ENCODE measurements at places on chromosomes 1 and 21.
A peak's percentile ranks its signal among the peaks of the same experiment; 100 is the strongest.

- H3K4me1 ChIP-seq, result no peaks in the 10 kb centered on the region
- H3K27ac ChIP-seq, result no peak overlapping the region
- no peaks in the 10 kb centered on the region for H3K27me3 ChIP-seq
- DNase-seq, result no peak
Observed at GRCh38 chr1:39261712-39262221, 57.3 kb downstream of the MACF1 start.

GRCh38 chr1:107786203-107786845 is 178.7 kb downstream of the VAV3 start:
- no peak for DNase-seq
- H3K36me3 ChIP-seq, result no peaks in the 10 kb centered on the region
- no peak overlapping the region for H3K27ac ChIP-seq
- no peaks in the 10 kb centered on the region for H3K4me1 ChIP-seq
- H3K4me3 ChIP-seq, result no peak overlapping the region
- H3K27me3 ChIP-seq, result no peaks in the 10 kb centered on the region

GRCh38 chr21:36322083-36322424 is 2.1 kb downstream of the MORC3 start:
- no peaks in the 10 kb centered on the region for H3K27me3 ChIP-seq
- peak overlapping the region; percentile 98 for H3K27ac ChIP-seq
- no peak for DNase-seq
- H3K4me3 ChIP-seq, result peak overlapping the region; percentile 72
- H3K4me1 ChIP-seq, result no peaks in the 10 kb centered on the region
- peaks cover 18% of the 10 kb centered on the region for H3K36me3 ChIP-seq

DNA sequence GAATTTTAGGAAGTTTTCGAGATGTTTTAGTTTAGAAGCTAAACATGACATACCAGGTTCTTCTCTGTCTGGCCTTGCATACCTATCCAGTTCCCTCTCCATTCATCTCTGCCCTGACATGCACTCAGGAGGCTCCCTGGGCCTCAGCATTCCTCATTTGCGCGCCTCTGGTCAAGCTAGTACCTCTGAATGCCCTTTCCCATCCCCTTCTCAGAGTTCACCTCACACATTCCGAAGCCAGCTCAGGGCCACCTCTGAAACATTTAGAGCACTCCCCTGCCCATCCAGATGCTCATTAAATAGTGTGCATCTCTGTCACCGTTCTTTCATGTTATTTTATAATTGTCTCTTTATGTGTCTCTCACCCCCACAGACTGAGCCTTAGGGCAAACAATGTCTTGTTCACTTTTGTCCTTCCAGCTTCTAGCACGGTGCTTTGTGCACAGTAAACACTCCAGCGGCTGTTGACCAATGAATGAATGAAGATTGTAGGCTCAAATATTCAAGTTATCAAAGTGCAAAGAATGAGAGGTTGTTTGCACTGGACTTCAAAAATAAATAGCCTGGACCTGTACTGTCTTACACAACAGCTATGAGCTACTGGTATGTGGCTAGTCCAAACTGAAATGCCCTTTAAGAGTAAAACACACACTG is 1.2 kb upstream of the DHCR24 start:
- no peak for DNase-seq
- H3K4me1 ChIP-seq, result no peaks in the 10 kb centered on the region

GRCh38 chr1:206415942-206416341 is 54.3 kb upstream of the IKBKE start:
- H3K27me3 ChIP-seq, result no peaks in the 10 kb centered on the region
- H3K4me1 ChIP-seq, result no peaks in the 10 kb centered on the region
- DNase-seq, result no peak

DNA sequence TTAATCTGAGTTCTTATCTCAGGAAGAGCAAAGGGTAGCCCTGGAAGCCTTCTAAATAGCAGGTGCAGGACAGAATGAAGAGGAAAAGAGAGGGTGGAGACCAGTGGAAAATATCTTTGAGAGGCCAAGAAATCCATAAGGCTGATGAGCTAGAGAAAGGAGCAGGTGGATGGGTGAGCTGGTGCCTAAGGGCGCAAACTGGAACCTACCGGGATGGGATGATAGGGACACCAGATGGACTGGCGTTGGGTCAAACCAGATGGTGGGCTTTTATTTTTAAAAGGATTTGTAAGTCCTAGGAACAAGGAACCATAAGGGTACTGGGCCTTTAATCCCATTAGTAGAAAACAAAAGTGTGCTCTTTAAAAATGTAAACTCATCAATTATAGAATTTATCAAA is 59.7 kb downstream of the RGL1 start:
- peak overlapping the region; percentile 51 for H3K27ac ChIP-seq
- no peaks in the 10 kb centered on the region for H3K36me3 ChIP-seq
- no peaks in the 10 kb centered on the region for H3K27me3 ChIP-seq
- no peak for DNase-seq
- no peak overlapping the region for H3K4me3 ChIP-seq
- peaks cover 8% of the 10 kb centered on the region for H3K4me1 ChIP-seq
